Epithelial cell of esophagus (primary cell): ENCODE measurements at places on chromosomes 3 and 15.

GRCh38 chr3:54198556-54198955 lies 76.2 kb downstream of the CACNA2D3 start:
- no peak for DNase-seq

GRCh38 chr3:14330508-14330907 lies 71.9 kb upstream of the SLC6A6 start:
- DNase-seq, result no peak

DNA sequence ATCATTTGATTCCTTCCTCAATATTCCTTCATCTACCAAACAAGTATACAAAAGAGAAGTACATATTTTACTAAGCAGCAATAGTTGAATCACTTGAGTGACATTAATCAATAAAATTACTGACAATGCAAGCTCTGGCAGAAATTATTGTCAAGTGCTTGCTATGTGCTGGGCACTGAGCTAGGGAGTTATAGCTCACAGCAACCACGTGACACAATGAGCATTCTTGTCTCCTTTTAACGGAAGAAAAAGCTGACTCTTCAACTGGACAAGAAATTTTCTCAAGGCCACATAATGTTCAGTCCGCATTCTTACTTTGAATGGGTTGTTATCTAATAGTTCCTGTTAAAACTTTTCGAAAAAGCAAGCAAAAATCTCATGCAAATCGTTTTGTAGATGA lies 500.1 kb downstream of the PYDC2 start:
- no peak for DNase-seq

DNA sequence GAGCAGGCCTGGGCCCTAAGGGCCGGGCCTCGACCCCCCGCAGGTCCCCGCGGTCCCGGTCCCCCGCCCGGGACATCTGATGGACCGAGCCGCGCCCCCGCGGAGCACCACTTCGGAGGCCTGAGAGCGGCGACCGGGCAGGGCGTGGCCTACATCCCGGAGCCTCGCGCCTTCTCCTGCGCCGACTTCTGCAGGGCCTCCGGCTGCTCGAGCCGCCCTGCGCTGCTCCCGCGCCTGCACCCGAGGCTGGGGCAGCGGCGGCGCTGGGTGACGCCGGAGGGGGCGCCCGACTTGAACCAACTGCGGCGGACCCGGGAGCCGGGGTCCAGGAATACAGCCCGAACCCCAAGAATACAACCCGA lies 14.9 kb upstream of the GP9 start:
- DNase-seq, result peak; percentile 20

DNA sequence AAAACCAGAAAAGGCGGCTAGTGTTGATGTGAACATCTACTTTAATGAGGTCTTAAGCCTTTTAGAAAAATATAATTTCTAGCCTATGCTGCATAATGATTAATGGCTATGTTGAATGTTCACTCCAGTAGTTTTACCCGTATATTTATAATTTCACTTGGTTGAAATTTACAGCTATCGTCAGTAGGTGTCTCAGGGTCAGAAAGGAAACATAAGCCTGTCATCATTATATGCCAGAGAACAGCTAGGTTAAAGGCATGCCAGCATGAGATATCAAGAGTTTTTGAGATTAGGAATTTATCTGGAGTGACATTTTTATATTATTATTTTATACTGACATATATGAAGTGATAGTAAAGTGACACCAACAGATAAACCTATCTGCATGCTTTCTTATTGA lies 904.1 kb downstream of the OTOL1 start:
- no peak for DNase-seq

- DNase-seq, result no peak
Measured at GRCh38 chr15:72058585-72058984, 59.4 kb downstream of the MYO9A start.

GRCh38 chr3:25594007-25594502 lies 70.7 kb downstream of the TOP2B start:
- peak; percentile 60 for DNase-seq

GRCh38 chr3:25372167-25372566 lies 55.9 kb upstream of the RARB start:
- DNase-seq, result no peak

- DNase-seq, result peak; percentile 62
Measured at GRCh38 chr3:65617209-65617608, 421.5 kb downstream of the MAGI1 start.

GRCh38 chr3:133934996-133935842 lies 39.5 kb upstream of the RAB6B start:
- no peak for DNase-seq

DNA sequence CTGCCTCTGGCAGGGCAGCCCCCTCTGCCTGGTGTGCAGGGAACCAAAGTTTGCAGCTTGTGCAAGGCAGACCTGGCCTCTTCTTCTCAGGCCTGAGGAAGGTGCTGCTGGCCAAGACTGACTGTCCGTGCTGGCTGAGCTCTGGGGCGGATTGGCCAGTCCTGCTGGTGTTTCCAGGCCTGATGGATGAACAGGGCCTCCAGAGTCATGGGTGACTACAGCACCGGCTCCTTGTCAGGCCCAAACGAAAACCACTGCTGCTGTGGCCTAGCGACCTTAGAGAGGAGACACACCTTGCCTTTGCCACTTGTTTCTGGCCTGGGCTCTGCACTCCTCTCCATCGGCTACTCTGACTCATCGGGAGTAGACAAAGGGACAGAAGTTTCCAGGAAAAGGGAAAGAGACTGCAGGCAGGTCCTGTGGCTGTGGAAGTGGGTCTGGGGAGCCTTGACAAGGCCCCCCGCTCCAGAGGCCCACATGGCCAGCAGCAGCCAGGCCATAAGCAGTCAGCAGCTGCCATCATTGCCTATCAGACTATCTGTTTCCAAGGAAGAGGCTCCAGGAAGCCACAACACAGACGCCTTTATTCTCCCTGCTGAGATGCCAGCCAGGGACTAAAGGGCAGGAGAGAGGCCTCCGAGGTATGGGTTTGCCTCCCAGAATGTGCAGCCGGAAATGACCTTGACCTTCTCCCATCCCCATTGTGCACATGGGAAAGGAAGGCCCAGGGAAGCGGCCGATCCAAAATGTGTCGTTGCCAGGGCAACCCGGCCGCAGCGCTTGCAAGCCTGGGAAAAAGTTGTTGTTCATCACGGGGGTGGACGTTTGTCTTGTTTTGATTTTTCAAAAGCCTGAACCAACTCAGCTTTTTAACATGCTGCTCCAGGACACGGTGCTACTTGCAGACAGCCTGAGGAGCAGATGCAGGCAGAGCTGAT lies 160.5 kb downstream of the CHSY1 start:
- no peak for DNase-seq

GRCh38 chr15:89400116-89400781 lies 65.6 kb upstream of the POLG start:
- DNase-seq, result no peak

GRCh38 chr3:19931180-19931692 lies 2.8 kb downstream of the EFHB start:
- DNase-seq, result no peak

DNA sequence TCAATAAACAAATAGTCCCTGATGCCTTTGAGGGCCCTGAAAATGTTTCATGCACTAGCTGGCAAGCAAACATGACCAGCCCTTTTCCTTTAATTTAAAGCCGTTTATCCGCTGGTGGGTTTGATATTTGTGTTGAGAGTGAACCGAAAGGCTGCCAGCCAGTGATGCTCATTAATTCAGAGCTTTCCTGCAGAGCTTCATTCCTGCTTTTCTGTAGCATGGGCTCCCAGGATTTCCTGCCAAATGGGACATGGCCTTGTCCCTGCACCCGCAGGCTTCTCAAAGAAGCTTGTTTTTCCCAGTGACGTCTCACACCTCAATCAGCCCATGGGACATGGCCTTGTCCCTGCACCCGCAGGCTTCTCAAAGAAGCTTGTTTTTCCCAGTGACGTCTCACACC lies 219.6 kb downstream of the MTHFS start:
- no peak for DNase-seq

- DNase-seq, result peak; percentile 66
Measured at GRCh38 chr15:48177766-48178647, at the start of gene MYEF2. TSS of gene MYEF2 (minus strand) at chr15:48178295. CDS start at chr15:48178237, 58 bp downstream.

GRCh38 chr3:189488241-189488767 lies 142.9 kb upstream of the TP63 start:
- peak; percentile 93 for DNase-seq

GRCh38 chr3:157190380-157190872 lies 30.5 kb upstream of the CCNL1 start:
- peak; percentile 13 for DNase-seq
